Left forelimb (tissue), 1 donor: ENCODE measurements at places on chromosomes 1 and 21.

DNA sequence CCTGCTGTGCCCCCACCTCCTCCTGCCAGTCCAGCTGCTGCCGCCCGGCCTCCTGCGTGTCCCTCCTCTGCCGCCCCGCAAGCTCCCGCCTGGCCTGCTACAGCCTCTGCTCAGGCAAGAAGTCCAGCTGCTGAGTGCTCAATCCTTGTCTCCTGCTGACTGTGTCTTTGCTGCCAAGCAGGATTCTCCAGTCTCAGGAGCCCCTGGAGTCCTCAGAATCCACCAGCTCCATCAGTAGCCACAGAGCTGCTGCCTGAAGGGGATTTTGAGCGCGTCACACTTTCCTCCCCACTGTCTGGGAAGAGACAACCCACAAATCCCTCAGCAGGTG, 973 bp downstream of the KRTAP10-11 start:
- DNase-seq: no peak

DNA sequence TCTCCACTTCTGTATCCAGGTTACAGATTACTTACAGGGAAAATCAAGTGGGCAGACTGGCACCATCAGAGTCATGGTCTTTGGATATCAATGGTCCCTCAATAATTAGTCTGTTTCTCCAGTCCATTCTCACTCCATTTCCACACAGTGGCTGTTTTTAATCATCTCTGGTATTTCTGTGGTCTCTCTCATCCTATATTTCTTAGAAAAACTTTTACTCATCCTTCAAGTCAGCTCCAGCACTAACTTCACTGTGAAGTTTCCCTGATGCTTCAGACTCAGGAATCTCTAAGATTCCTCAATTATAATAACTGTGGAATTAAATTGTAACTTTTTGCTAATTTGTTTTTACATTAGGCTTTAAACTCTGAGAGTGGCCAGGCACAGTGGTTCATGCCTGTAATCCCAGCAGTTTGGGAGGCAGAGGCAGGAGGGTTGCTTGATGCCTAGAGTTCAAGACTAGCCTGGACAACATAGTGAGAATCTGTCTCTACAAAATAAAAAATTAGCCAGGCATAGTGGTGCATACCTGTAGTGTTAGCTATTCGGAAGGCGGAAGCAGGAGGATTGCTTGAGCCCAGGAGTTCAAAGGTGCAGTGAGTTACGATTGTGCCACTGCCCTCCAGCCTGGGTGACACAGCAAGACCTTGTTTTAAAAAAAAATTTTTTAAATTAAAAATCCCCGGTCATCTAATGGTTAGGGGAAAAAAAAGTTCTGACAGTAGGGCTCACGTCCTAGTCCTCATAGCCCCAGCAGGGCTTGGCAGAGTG, 10.6 kb downstream of the CD160 start:
- DNase-seq: no peak

DNA sequence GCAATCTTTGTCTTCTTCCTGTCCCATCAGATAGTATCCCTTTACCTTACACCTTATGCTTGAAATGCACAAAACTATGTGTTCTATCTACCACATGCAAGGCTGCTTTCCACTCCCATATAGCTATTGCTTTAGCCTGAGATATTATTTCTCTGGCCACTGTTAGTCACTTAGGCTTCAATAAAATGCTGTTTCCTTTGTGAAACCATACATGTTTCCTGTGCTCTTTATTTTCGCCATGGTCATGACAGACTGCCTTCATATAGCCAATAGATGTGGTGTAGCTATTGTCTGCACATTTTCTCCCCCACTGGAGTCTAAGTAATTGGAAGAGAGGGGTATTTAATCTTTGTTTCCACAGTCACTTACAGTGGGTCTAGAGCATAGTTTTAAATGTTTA, 108.4 kb downstream of the GREM2 start:
- DNase-seq: no peak

DNA sequence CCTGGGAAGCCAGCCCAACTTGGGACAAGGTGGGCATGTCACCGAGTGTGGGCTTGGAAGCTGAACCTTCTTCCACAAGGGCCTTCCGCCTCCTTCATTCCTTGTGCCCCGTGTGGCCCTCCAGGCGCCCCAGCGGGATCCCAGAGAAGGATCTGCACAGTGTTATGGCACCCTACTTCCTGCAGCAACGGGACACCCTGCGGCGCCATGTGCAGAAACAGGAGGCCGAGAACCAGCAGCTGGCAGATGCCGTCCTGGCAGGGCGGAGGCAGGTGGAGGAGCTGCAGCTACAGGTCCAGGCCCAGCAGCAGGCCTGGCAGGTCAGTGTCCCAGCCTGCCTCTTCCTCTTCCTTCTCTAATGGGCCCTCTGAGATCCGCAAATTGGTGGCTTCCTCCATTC, 5.8 kb upstream of the BGLAP start:
- no peak for DNase-seq

- DNase-seq: no peak
Observed at GRCh38 chr1:235407419-235407818, 40.2 kb downstream of the TBCE start.

DNA sequence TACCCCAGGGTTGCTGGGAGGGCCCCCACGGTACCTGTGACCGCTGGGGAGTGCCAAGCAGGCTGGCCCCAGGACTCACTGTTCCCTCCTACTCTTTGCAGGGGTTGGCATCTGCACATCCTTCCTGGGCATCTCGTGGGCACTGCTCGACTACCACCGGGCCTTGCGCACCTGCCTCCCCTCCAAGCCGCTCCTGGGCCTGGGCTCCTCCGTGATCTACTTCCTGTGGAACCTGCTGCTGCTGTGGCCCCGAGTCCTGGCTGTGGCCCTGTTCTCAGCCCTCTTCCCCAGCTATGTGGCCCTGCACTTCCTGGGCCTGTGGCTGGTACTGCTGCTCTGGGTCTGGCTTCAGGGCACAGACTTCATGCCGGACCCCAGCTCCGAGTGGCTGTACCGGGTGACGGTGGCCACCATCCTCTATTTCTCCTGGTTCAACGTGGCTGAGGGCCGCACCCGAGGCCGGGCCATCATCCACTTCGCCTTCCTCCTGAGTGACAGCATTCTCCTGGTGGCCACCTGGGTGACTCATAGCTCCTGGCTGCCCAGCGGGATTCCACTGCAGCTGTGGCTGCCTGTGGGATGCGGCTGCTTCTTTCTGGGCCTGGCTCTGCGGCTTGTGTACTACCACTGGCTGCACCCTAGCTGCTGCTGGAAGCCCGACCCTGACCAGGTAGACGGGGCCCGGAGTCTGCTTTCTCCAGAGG, 6.8 kb downstream of the XKR8 start:
- DNase-seq: peak; percentile 28

- no peak for DNase-seq
Observed at GRCh38 chr1:155933591-155934096, 569 bp downstream of the KHDC4 start.

DNA sequence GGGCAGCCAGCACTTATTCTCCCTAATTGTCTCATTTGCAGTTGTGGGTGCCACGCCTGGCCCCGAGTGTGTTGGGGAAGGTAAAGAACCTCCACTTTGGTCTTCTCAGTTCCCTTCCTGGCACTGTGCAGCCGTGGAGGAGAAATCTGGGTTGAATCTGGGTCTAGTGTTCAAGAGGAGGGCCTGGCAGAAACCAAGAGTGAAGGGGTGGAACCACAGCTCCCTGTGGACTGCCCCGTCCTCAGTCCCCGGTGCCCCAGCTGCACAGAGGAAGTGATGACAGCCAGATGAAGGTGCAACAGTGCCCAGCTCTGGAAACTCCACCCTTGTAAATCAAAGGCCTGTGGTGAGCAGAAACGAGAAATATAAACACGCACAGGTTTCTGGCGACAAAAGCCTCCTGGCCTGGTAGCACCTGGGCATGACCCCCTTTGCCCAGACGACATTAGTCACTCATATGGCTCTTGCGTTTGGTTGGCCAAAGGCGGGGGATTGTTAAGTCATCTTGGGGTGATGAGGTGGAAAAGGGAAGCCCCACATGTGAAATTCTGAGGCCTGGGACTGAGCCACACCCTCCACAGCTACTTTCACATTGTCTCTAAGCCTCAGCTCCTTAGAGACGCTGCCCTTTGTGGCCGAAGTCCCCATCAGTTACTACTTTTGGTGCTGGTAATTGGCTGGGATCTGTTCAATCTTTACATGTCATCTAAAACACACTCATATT, 4.2 kb upstream of the ECE1 start:
- DNase-seq: no peak

DNA sequence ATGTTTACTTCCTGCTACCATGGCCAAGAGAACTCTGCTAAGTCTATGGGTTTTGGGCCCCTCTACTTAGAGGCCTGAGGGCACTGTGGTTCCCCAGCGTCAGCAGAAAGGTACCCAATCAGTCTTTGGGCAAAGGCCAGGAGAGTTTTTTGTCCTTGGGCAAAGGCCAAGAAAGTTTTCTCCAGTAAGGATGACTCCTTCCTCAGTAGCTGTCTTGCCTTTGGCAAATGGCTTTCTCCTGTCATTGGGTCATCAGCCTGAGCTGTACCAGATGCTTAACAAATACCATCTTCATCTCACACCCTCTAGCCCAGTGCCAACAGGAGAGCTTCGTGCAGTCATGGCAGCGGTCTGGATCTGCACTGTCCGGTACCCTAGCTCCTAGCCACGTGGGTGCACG, 199.3 kb upstream of the TMEM51 start:
- DNase-seq: no peak

- no peak for DNase-seq
Observed at GRCh38 chr1:210351496-210351895, 22.8 kb downstream of the HHAT start.

DNA sequence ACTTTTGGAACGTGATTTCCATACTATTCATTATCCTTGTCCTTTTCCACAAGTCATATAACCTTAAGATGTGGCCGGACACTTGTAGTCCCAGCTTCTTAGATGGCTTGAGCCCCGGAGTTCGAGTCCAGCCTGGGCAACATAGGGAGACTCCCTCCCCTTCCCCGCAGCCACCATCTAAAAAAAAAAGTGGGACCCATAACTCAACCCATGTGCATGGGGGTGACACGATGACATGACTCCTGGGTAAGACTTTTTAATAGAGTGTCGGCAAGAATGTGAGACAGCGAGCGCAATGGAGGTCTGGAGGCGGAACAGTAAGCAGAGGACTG, 25.7 kb downstream of the MIA3 start:
- DNase-seq: no peak

DNA sequence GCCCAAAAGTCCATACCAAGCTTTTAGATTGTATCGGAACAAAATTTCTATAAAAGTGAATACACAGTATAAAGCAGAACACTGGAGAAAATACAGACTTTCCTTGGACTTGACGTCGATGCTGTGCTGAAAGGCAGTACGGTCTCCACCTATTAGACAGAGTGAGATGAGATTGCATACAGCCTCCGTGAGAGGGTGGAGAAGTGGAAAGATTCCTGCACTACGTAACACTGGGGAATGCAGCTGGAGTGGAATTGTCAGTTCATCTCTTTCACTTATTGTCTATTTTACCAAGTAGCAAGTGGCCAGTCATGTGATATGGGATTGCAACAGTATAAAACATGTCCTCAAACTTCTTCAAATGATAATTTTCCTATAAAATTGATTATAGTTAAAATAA, 209.5 kb downstream of the ZP4 start:
- no peak for DNase-seq

GRCh38 chr1:76292418-76293184, 218.1 kb downstream of the ST6GALNAC3 start:
- DNase-seq: no peak

DNA sequence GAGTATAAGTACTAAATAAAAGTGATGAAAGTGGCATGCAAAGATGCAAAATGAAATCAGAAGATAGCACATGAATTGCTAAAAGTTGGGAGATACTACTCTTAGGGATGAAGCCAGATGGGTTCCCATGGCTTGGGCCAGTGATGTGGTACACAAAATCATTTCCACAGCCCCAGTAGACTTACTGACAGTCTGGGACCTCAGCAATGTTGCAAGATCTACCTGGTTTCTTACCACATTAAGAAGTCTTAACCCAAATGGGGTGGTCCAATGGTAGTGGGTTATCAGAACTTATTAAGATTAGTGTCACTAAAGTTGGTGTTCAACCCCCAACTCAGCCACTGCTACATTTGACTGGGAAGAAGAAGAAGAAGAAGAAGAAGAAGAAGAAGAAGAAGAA, 227.7 kb upstream of the IRF2BP2 start:
- no peak for DNase-seq

DNA sequence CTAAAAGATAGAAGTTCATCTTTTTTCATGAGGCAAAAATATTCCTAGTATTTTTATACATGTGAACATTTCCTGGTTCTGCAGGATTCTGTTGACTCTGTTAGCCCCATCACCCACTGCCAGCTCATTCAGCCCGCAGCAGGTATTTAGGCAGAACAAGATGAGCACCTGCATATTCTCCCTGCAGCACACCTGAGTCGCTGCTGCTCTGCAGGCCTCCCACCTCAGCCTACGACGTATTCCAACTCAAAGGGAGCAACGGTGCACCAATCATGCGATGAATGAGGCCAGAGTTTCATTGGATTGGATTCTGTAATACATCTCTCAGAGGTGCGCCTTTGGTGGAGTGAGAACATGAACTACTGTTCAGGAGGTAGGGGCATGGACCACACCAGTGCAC, 87.6 kb downstream of the CNIH3 start:
- DNase-seq: no peak

- DNase-seq: no peak
Observed at GRCh38 chr1:17605582-17606344, 66.3 kb downstream of the ARHGEF10L start.

GRCh38 chr1:2985067-2985561, 36.2 kb upstream of the ACTRT2 start:
- DNase-seq: peak; percentile 88

DNA sequence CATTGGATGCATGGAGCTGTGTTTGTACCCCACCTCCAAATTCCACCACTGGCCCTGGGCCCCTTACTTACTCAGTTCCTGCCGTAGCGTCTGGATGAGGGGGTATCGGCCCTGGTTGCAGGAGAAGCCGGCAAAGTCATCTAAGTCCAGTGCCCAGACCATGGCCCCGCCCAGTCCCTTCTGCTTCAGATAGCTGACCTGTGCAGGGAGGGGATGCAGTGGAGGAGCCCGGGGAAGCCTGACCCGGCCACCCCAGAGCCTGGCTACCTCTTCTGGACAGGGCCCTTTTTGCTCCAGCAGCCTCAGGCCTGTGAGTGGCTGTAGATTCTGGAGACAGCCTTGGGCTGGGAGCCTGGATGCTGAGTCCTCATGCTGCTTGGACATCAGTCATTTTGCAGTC, 11.8 kb downstream of the CHIT1 start:
- no peak for DNase-seq

DNA sequence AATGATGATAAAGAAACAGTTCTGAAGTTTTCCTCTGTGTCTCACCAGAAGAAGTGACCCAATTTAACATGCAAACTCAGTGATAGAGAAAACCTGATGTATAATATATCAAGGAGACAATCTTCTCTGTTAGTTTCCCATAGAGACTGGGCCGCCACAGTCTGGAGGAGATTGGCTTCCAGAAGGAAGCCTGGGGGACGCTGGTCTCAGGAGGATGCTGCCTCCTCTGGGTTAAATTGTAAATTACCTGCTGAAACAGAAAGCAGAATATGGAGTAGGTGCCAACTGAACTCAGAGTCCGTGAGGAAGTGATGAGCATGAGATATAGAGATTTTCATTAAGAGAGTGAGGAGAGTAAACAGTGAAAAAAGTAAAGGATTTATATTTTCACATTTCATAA, 15.8 kb downstream of the OR14I1 start:
- DNase-seq: no peak

GRCh38 chr1:110283677-110284076, 55.5 kb upstream of the RBM15 start:
- no peak for DNase-seq
